ENCODE measurements at places on chromosomes 5 and 9.

DNA sequence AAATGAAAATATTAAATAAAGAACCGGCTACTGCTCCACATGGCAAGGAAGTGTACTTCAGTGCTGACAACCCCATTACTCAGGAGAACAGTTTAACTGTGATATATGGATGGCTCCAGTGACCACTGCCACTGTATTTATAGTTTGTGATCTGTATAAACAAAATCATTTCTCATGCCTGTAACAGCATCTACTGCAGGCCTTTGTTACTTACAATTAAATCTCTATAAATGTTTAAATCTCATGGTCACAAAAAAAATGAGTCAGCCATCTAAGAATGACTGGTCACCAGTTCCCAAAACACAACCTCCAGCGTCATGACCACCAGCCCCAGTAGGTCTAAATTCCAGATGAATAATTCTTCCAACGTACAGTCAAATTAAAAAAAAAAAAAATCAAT is 24.6 kb downstream of the SERINC5 start:
- DNase-seq, result no peak

DNA sequence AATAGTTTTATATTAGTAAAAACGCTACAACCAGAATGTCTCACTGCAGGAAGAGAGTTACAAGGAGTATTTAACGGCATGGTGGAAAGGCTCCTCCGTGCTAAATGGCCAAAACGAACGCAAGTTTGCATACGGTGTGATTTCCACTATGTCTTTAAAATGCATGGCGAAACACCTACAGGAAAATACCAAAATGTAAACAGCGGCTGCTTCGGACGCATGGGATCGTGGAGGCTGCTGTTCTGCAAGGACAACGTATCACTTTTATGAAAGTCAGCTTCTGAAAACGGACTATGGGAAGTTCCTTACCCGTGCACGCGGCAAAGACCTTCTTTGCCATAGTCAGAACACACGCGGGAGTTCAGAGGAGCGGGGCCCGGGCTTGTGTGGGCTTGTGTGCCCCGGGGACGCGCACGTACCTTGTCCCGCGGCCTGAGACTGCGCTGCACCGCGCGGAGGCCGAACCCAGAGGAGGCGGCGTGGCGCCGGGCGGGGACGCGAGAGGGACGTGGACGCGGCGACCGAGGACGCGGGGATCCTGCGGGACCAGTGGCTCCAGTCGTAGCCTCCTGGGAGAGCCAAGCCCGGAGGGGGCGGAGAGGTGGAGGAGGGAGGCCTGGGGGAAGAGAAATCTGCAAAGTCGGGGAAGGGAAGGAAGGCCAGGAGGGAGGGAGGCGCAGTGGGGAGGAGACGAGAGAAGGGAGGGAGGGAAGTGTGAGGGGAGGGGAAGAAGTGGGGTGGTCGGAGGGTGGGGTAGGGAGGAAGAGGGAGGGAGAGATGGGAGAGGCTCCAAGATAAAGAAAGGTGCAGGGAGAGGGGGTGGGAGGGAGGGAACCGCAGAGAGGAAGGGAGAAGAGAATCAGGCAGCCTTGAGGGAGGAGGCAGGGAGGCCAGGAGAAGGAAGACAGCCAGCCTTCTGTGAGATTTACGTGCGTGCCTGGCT is at the start of gene CMBL:
Gene CMBL (minus strand): TSS at position 697 of the 943 bp plus-strand sequence. CDS start 17,140 bp downstream, outside the sequence.
- no peak for DNase-seq

DNA sequence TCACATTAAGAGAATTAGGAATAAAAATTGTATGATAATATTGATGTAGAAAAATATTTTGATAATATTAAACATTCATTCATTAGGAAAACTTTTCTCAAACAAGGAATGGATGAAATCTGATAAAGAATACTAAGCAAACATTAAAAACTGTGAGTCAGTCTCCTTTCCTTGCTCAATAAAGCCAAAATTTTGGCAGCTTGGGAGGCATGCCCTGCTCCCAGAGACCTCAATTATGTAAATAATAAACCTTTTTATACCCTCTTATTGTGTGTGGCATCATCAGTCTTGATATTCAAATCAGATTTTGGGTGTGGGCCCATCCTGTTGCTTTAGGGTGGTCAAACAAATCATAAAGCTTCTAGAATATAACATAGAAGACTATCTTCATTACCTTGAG is 36.6 kb upstream of the CCL21 start:
- DNase-seq, result no peak

- DNase-seq, result peak; percentile 57
These were observed at the start of gene ADAM19 for GRCh38 chr5:157575381-157576020. Gene ADAM19 (minus strand): TSS chr5:157575775. CDS start chr5:157575696, 79 bp downstream.

DNA sequence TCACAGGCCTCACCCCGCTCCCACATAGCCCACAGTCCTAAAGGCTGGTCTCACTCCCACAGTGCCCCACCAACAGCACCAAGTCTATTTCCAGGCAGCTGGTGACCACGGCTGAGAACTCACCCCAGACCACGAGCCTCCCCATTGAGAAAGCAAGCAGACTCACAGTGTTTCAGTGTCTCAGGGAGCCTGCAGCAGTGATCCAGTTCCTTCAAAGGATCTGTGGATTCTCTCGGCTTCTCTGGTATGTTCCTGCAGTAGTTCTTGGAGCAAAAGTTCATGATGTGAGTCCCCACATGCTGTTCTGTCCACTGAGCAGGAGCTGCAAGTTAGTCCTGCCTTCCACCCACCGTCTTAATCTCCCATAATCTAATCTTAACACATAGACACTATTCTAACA is 185.3 kb upstream of the CDH6 start:
- DNase-seq, result no peak

- no peak for DNase-seq
These were observed 147.3 kb upstream of the COL5A1 start for GRCh38 chr9:134494273-134494815.

DNA sequence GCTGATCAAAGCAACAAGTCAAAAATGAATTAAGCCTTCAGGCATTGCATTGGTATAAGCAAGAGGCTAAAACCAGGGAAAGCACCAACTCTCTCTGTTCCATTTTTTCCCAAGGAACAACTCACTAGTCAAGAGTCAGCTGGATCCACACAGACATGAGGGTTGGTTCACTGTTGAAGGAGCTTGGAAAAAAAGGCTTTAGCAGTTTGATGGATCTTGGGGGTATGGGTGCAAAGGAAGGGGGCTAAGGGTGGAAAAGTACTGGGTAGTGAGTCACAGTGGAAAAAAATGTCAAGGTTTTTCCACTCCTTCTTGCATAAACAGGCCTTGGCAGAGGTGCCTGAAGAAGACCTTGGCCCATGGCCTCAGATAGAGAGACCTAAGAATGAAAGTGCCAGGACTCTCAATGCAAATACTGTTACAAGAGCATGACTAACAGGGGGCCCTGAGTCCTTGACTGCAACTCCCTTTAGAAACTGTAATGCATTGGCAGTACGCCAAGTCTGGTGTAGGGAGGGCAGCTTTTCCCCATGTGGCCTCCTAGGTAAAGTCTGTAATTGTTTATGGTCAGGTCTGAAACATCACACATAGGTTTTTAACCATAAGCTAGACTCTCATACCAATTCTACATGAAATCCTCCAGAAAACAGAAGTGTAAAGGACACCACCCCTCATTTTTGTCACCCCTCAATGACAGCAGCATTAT is 23.7 kb downstream of the ACTL7A start:
- no peak for DNase-seq

DNA sequence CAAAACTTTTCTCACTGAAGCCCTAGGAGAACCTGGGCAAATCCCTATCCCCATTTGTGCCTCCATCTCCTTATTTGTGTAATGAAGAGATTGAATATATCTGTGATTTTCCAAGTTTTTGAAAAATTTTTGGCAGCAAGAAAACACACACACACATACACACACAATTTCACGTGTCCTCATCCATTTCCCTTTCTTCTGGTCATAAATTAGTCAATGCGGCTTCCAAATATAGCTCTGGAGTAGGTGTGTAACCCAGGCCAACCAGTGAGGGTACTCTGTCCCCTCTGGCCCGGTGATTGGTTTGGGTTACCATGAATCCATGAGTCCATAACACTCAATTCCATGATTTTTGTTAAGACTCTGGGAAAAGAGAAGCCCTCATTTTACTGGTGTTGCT is 12.7 kb downstream of the CSF1R start:
- DNase-seq, result no peak

DNA sequence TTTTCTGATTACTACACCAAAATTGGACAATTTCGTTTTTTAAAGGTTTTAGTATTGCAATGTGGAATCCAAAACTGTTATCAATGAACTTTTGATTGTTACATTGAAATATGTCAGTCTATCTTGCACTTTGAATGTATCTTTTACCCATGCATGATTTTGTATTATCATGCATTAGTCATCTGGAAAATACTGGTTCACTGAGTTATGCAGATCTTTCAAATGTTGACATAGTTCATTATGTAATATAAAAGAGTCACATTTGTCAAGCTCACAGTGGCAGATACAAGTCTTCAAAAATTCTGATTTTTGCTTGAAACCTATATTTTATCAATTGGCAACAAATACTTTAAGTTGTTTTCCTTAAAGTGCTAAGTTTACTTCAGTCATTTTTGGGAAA is 85.2 kb downstream of the NR3C1 start:
- no peak for DNase-seq

- DNase-seq, result no peak
These were observed 76.5 kb downstream of the SEC61B start for GRCh38 chr9:99298614-99299013.

DNA sequence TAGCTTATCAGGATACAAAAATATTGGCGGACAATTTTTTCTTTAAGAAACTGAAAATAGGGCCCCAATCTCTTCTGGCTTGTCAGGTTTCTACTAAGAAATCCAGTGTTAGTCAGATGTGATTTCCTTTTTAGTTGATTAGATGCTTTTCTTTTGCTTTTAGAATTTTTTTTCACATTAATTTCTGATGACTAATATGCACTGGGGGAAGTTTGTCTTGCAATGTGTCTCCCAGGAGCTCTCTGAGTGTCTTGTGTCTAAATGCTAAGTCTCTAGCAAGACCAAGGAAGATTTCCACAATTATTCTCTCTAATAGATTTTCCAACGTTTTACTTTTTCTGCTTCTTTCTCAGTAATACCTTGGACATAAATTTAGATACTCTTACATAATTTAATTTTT is 559.8 kb upstream of the TYRP1 start:
- DNase-seq, result no peak

DNA sequence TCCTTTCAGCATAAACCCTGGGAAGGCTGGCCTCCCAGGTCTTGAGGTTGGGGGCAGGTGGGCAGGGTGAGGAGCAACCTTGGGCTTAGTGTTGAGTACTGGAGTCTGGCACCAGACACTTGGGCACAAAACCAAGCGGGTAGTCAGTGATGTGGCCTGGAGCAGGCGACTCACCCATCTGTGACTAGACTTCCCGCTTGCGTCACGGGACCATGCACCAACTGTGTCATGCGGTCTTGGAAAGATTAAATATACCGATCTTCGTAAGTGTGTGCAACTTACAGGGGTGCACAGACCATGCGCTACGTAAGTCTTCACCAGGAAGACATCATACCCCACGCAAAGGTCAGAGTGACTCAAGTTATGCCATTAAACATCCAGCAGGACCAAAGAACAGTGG is 304.4 kb upstream of the IRX4 start:
- DNase-seq, result no peak

GRCh38 chr5:96172436-96172835 is 210.8 kb upstream of the ELL2 start:
- no peak for DNase-seq

DNA sequence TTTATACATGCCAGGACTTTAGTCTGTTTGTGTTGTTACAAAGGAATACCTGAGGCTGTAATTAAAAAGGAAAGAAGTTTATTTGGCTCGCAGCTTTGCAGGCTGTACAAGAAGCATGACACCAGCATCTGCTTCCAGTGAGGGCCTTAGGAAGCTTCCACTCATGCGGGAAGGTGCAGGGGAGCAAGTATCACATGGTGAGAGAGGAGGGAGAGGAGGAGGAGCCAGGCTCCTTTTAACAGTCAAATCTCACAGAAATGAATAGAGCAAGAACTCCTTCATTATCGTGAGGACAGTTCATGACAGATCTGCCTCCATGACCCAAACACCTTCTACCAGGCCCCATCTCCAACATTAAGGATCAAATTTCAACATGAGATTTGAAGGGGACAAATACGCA is 18.7 kb upstream of the C5orf46 start:
- no peak for DNase-seq

GRCh38 chr5:91599863-91600262 is 216.7 kb upstream of the ARRDC3 start:
- no peak for DNase-seq

DNA sequence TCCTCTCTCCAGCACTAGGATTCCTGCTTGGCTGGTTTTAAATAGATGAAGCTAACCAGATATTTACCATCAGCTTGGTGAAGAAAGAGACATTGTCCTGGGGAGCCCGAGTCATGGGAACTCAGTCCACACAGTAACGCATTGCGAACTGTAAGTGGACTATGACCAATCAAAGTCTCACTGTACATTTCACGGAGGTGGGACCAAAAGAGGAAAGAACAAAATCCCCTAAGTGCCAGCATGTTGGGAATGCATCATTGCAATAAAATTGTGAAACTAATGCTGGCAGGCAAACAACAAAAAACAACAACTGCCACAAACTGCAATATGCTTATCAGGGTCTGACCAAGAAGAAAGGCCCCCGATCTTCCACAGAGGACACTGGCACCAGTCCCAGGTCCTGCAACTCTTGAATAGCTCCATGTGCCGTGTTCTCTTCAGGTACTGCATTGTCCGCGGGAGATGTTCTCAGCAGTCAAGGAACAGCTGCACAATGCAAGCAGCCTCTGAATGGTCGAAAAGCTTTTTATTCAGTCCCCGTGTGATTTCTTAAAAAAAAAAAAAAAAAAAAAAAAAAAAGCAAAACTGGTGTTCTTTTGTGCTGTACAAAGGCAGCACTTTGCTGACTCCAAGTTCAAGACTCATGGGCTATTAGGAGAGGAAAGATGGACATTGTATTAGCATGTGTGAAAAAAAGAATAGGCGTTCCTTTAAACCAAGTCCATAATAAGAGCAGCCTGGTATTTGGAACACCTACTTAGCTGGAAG is 38.1 kb downstream of the SEMA6A start:
- DNase-seq, result no peak

- DNase-seq, result no peak
These were observed 632 bp downstream of the UBAP1 start for GRCh38 chr9:34179213-34180136.

DNA sequence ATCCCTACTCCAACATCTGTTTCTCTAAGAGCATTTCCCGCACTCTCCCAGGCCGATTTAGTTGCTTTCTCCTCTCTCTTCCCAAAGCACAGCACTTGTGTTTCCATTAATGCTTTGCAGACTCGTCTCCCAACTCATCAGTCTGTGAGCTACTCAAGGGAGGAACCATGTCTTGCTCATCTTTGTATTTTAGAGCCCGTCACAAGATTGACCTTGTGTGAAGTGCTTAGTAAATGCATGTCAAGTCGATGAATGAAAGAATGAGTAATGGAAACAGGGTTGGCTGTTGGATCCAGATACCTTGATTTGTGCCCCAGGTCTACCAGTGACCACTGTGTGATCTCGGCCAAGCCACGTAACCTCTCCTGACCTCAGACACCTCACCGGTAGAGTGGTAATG is 99.3 kb downstream of the KLF4 start:
- DNase-seq, result no peak

GRCh38 chr5:72519111-72519510 is 11.9 kb upstream of the ZNF366 start:
- DNase-seq, result no peak

- no peak for DNase-seq
These were observed 113.2 kb downstream of the JAKMIP2 start for GRCh38 chr5:147669169-147669869.

Data from T-helper 1 cell (primary cell).